ENCODE measurements at places on chromosomes 12 and 14.

DNA sequence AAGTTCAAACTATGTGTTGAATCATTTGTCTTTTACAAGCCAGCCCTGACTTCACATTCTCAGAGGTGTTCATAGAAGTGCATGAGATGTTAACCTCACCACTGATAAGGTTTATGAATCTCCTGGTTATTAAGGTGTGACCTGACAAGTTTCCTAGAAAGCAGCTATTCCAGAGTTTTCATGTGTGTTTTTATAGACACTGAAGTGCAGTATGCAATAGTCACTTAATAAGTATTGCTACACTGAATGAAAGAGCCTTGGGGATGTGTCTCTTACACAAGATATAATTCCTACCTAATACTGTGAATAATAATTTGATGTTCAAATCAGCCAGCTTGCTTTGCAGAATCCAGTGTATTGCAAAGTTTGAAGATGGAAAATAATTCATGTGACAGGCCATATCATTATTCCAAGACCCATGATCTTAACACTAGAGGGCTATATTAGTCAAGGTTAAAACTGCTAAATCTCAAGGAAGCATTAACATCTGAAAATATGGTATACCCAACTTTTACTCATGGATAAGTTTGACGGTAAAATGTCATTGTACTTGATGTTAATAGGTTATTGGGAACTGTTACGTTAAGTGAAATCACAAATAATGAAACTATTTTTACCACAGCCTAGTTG is 13.0 kb downstream of the SLC25A3 start:
- DNase-seq: no peak

DNA sequence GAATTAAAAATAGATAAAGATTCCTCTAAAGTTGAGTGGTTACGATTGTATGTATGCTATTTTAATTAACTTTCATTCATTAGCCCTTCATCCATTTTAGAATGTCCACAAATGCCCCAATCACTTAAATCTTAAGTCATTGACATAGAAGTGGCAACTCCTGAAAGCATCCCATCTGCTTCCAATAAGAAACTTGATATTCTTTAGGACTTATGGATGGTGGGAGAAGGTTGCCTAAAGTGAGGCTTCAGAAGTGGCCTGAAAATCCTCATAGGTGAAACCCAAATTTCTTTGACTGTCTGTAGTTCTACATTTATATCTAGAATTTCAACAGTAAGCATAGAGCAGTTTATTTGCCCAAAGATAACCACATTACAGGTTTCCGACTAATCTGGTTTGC is 161.7 kb upstream of the HMGA2 start:
- no peak for DNase-seq

- peak; percentile 18 for DNase-seq
Measured at GRCh38 chr14:44962334-44963043, 499 bp downstream of the TOGARAM1 start.

DNA sequence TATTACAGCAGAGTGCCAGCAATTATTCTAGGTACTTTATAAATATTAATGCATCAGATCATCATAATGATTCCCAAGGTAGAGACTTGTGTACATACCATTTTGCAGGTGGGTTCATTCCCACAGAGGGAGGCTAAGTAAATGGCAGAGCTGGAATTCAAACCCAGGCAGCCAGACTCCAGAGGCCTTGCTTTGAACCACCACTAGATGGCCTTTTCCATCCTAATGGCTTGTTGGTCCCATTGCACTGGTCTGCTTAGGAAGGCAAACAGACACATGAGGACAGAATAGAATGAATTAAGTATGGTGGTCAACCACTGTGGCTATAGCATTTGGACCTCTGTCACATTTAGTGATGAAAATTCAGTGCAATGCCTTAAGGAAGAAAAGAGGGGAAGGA is 158.7 kb downstream of the METTL25 start:
- no peak for DNase-seq

GRCh38 chr12:56118688-56119357 is 757 bp downstream of the ZC3H10 start:
- DNase-seq: no peak

- DNase-seq: no peak
Measured at GRCh38 chr12:122155705-122156104, 18.3 kb downstream of the IL31 start.

DNA sequence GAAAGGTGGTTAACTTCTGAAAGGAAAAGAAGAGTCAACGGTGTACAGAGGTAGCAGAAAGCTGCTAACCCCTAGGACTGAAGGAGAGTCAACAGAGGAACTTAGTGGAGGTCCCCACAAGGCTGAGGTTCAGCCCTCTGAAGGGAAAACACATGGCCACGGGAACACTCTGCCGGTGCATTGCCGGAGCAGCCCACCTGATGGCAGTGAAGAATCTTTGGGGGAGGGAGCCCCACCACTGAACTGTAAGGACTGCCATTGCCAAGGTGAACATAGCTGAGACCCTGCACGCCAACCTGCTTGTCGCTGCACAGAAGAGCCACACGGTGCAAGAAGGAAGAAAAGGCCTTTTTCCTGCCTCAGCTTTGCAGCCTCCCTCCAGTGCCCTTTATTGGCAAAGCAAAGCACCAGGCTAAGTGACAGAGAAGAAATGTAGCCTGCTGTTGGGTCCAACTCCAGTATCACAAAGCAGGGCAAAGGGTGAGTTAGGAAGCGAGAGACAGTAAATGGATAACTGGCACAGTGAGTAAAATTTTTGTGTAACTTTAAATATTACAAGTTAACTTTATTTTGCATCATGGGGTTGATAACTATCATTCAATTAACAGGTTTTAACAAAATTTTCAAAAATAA is 76.9 kb downstream of the LIN52 start:
- DNase-seq: no peak

GRCh38 chr12:8855891-8856290 is 33.5 kb downstream of the A2ML1 start:
- DNase-seq: no peak

- DNase-seq: no peak
Measured at GRCh38 chr12:123889848-123890535, 82.6 kb downstream of the CCDC92 start.

DNA sequence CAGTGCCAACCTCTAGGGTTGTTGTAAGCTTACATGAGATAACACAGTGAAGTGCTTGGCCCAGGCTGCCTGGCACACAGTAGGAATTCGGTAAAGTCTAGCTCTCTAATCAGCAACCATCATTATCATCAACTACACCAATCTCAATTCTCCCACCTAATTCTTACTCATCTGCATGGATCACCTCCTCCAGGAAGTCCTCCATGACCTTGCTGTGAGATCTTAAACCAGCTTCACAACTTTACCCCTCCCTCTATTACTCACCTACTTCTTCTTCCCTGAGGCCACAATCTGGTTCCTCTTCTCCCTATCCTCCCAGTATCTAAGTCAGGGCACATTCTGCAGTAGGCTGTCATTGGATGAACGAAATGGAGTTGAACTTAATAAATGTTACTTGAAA is 67.3 kb downstream of the GSC start:
- no peak for DNase-seq

DNA sequence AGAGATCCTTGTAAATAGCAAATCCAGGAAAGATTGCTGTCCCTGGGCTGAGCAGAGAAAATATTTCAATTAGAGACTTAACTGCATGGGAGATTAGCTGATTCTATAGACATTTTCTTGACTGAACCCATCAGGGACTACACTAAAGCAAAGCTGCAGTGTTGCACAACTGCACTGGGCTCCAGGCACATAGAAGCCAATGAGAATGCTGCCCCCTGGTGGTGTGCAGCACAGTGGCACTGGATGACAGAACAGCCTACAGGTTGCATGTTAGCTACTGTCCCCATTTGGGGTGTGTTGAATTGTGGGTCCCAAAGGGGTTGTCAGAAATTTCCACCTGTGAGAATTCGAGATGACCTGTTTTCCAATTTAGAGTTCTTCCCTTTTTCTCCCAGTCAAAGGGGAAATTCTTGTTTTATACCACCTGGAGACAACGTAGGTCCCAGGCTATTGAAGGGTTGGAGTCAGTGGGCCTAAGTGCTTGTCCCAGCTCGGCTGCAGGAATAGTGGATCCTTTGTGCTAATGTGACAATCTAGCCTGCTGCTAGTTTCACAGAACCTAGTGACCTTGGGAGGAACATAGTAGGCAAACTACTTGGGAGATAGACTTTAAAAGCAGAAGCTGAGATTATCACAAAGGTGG is 114.7 kb downstream of the SLC8A3 start:
- peak; percentile 19 for DNase-seq

GRCh38 chr14:72104011-72104613 is 171.9 kb downstream of the RGS6 start:
- no peak for DNase-seq

- DNase-seq: no peak
Measured at GRCh38 chr12:124694250-124694649, 126.8 kb upstream of the NCOR2 start.

DNA sequence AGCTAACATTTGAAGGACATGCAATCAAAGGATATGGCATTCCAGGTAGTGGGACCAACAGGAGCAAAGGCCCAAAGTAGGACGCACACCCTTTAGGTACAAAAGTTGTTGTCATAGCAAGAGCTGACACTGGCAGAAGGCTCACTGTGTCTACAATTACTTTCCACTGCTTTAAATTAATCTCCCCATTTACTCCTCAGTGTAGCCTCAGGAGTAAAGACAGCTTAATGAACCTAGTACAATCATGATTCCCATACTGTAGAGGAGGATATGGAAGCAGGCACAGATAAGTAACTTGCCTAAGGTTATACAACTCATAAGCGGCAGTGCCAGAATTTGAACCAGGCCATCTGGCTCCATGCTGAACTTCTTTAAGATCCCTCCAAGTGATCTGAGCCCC is 212.9 kb upstream of the SFSWAP start:
- DNase-seq: no peak

DNA sequence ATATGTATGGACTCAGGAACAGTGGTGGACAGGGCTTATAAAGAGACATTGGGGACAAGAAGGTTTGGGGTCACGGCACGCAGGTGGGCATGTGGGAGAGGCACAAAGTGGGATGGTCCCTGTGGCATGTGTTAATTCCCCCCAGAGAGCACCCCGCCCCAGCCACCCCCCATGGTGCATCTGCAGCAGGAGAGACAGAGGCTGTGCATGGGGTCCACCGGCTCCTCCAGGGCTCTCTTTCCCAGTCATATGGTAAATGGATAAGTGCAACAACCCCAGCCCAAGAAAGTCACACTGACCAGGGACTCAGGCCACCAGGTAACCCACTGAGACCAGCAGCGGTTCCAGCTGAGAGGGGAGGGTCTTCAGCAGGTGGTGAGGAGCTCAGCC is 242.1 kb downstream of the BCL11B start:
- DNase-seq: no peak

- no peak for DNase-seq
Measured at GRCh38 chr14:65167072-65167645, 64.8 kb upstream of the MAX start.

DNA sequence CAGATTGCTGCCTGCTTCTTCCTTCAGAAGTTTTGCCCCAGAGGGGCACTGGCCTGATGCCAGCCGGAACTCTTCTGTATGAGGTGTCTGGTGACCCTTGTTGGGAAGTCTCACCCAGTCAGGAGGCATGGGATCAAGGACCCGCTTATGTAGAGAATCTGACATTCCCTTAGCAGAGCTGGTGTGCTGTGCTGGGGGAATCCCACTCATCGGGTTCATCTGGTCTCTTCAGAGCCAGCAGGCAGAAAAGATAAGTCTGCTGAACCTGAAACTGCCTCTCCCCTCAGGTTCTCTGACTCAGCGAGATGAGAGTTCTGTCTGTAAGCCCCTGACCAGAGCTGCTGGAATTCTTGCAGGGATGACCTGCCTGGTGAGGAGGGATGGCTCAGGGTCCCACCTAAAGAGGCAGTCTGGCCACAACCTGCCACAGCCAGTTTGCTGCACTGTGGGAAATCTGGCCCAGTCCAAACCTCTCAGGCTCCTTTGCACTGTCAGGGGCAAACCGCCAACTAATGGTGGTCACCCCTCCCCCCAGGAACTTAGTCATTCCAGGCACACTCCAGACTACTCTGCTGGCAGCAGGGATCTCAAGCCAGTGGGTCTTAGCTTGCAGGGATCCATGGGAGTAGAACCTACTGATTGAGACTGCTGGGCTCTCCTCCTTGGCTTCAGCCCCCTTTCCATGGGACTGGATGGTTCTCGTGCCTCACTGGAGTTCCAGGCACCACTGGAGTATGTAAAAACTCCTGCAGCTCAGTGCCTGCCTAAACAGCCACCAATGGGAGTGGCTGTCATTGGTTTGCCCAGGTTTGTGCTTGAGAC is 4.1 kb downstream of the CLEC2D start:
- DNase-seq: peak; percentile 37

GRCh38 chr14:93068711-93069110 is 47.0 kb downstream of the ITPK1 start:
- no peak for DNase-seq

DNA sequence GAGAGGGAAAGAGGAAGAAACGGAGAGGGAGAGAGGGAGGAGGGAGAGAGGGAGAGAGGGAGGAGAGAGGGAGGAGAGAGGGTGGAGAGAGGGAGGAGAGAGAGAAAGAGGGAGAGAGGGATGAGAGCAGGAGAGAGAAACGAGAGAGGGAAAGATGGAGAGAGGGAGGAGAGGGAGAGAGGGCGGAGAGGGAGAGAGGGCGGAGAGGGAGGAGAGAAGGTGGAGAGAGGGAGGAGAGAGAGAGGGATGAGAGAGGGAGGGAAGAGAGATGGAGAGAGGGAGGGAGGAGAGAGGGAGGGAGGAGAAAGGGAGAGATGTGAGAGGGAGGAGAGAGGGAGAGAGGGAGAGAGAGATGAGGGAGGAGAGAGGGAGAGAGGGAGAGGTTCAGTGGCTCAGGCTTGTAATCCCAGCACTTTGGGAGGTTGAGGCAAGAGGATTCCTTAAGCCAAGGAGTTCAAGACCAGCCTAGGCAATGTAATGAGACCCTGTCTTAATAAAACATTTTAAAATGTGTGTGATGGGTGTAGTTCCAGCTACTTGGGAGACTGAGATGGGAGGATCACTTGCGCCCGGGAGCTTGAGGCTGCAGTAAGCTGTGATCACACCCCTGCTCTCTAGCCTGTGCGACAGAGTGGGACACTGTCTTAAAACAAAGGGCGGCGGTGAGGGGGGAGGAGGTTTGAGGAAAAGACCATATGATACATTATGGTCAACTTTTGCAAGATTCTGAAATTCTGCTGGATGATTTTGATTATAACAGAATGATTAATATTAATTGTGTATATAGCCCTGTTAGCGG is 21.3 kb upstream of the SNRPF start:
- no peak for DNase-seq

DNA sequence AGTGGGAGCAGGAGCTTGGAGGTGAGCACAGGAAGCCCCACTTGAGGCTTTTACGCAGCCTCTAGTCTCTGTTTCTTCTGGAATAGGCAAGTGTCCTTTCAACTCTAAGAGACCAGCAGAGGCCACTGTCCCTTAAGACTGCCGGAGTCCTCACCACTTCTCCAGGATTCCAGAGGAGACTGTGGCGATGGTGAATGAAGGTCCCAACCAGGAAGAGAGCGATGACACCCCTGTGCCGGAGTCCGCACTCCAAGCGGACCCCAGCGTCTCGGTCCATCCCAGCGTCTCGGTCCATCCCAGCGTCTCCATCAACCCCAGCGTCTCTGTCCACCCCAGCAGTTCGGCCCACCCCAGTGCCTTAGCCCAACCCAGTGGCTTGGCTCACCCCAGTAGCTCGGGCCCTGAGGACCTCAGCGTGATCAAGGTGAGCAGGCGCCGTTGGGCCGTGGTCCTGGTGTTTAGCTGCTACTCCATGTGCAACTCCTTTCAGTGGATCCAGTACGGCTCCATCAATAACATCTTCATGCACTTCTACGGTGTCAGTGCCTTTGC is 442 bp downstream of the FLVCR2 start:
- DNase-seq: no peak

GRCh38 chr14:35197015-35197414 is 74.7 kb downstream of the PRORP start:
- DNase-seq: no peak

GRCh38 chr12:661720-662486 is 1.3 kb downstream of the NINJ2 start:
- DNase-seq: no peak

GRCh38 chr12:64255249-64255648 is 33.2 kb upstream of the KICS2 start:
- no peak for DNase-seq

Data from activated T-cell treated with anti-CD3 and anti-CD28 coated beads, Interleukin-2, amount 50 U/mL, for 4 hours (primary cell).